Activated T-cell treated with anti-CD3 and anti-CD28 coated beads, Interleukin-2, amount 50 U/mL, for 1 hour (primary cell): ENCODE measurements at places on chromosomes 7 and 10.

GRCh38 chr10:46317889-46318288, 31.1 kb downstream of the ANTXRL start:
- no peak for DNase-seq

DNA sequence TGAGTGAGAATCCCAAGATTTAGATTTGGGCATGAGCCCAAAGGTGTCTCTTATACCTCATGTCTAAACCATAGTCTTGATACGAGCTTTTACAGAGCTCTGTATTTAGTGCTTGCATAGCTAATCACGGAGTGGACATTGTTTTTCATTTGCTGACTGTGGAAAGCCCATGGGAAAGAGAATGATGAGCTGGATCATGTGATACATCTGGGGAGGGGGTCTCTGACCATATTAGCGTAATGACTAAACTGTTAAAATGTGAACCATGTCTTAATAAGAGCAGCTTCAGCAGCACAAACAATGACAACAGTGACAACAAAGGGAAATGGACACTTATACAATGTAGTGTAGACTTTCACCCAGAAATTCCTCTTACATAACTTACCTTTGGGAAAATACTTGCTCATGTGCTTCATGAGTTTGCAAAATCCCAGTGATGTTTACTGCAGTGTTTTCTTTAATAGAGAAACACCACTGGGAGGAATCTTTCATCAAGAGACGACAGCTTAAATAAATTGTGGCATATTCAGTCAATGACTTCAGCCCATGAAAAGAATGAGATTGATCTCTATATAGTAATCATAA, 44.0 kb upstream of the ITGB1 start:
- no peak for DNase-seq

DNA sequence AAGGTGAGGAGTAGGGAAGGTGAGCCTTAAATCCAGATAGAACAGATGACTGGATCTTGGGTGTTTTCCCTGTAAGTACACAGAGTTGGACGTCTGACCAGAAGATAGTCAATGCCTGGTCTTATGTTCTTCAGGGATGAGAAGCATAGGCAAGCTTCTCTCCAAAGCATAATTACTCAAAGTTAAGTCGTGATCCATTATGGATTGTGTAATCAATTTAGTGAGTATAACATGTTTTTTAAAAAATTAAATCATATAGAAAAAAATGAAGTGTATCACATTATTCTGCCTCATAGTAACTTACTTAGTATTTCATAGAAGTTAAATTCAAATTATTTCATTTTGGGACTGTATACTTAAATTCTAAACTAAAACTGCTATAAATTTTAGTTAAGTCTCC, 39.7 kb downstream of the KDM7A start:
- no peak for DNase-seq

GRCh38 chr7:71511361-71511807, 379.4 kb downstream of the GALNT17 start:
- DNase-seq: no peak

DNA sequence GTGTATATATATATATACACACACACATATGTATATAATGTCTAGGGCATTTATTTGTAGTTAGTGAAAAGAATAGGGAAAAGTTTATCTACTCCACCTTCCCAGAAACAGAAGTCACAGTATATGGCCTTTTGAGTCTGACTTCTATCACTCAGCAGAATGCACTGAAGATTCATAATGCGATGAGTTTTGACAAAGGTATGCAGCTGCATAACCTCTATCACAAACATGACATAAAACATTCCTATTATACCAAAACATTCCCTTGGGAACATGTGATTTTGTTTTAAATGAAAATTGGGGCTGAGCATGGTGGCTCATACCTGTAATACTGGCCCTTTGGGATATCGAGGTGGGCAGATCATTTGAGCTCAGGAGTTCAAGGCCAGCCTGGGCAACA, 137.3 kb upstream of the EEPD1 start:
- DNase-seq: no peak

DNA sequence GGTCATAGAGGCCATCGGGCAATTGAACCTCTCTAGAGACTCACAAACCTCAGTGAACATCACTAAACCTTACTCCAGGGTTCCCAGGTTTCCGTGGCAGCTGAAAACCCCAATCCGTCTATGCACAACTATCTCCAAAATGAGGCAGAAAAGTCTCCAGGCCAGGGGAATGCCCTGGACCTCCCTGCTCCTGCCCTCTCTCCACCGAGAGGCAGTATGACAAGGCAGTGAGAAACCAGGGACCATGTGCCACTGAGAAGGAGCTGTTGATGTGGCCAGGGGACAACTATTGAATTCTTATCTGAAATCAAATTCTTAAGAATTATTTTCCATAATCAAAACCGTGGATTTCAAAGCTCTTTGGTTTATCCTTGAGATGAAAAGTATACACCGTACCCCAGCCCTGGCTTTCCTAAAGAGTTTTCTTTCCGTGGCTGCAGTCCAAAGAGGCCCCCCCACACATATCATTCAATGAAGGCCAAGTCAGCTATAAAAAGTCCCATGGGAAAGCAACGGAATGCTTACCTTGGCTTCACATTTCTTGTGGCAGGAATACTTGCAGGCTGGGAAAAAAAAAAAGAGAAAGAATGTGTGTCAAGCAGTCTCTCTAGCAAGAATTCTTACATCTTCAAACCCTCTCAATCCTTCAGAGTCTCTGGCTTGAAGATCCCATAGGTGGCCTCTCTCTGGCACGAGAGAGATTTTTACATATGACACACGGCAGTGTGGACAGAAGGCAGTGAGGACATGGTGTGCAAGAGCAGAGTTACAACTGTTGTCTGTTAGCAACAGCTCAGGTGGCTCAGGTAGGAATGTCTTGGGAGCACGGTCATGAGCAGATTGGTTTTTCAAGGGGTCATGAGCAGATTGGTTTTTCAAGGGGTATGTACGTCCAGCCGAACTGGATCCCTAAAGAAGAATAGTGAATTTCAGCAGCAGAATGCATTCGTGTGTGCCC, 75.2 kb downstream of the TNS3 start:
- DNase-seq: no peak

- no peak for DNase-seq
These were observed 125.7 kb downstream of the OAT start for GRCh38 chr10:124292911-124293615.

DNA sequence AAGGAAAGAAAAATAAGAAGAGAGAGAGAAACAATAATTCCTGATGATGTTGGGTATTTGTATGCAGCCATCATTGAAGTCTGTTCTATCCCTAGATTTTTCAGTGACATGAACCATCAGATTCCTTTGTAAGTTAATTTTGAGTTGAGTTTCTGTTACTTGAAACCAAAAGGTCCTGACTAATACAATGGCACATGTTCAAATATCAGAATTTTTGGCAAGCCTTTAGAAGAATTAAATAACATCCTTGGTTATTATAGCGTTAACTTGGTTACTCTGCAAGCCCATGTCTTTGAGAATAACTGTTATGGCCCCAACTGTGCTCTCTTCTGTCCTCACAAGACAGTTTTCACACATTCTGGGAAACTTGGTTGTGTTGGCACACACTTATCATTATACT, 66.5 kb downstream of the SYPL1 start:
- no peak for DNase-seq

DNA sequence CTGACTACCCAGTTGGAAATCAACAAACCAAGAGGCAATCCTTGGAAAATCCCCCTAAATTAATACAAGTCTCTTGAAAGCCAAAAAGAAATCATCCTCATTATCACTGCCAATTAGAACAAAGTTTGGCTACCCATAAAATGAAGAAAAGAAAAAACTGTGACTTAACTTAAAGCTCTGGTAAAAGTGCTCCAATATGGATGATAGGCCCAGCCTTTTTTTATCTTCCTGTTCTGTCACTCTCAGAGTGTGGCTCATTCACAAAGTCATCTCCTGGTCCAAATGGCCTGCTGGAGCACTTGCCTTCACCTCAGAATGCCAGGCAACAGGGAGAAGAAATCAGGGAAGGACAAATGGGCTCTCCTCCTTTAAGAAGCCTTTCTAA, 155.1 kb upstream of the GHITM start:
- no peak for DNase-seq

GRCh38 chr7:70829221-70830059, 302.5 kb upstream of the GALNT17 start:
- DNase-seq: peak; percentile 55

DNA sequence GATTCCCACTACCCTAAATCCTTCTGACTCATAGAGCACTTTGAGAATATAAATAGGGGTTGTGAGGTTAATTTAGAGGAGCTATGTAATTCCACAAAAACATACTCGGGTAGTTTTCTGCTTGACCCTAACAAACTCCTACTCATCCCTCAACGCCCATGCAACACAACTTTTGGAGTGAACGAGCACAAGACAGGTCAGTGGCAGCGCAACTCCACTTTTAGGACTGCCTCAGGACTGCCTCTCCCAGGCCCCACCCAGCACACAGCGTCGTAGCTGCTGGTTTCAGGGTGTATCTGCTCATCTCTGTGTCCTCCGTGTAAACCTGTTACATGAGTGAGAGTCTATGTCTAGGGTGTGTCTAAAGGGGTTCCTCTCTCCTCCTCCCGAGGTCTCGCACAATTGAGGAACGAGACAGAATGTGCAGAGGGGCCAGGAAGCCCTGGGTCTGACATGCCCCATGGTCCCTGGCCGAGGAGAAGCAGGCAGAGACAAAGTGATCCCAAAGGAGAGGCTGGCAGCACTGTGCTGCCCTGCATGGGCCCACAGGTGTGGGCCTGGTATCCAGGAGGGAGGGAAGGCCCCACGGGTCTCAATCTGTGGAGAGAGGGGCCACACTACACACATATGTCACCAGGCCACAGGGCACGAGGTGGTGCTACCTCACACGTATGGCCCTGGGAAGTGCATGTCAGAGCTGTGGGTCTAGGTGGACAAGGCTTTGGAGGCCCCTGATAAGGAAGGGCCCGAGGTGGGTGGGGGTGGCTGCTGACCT, 45.5 kb downstream of the CAMK2B start:
- no peak for DNase-seq

DNA sequence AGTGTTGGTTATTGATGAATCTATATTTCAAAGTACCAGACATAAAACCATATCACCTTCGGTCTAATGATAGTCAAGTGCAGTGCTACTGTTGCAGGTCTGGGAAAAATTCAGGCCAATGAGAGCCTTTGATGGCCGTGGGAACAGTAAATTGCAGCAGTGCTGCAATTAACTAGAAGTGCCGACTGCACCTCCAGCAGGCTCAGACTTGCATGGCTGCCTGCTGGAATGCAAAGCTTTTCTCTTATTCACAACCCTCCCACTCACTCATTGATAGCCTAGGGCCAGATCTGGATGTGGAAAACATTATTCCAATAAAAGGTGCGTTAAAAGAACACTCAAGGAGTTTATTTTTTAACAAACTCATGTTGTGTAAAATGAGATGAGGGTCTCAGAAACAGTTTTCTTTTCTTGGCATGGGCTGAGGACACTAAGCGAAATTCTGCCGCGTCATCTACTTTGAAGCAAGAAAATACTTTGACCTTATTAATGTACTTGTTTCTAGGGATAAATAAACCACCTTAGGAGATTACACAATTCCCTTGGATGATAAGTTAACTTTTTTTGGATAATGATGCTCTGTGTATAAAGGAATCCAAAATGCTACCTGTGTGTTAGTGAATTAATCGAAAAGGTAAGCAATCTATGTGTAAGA, 17.1 kb downstream of the PLXDC2 start:
- no peak for DNase-seq

DNA sequence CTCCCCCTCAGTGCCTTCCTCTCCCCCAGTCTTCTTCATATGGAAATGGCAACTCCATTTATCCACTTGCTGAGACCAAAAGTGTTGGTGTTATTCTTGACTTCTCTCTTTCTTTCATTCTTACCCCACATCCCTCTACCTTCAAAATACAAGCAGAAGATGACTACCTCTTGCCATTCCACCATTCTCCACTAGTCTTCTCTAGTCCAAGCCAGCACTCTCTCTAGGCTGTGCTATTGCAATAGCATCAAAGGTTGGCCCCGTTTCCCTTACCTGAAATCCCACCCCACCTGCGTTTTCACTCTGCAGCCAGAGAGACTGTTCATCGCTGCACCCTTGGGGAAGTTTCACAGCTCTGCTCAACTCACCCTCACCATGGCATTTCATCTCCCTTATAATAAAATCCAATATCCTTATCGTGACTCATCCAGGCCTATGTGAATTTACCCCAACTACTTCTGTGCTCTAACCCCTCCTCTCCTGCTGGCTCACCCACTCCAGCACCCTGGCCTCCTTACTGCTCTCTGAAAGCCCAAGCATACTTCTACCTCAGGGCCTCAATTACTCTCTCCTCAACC, 109.1 kb downstream of the LSM5 start:
- DNase-seq: no peak

- no peak for DNase-seq
These were observed 30.6 kb downstream of the COL28A1 start for GRCh38 chr7:7504910-7505704.

DNA sequence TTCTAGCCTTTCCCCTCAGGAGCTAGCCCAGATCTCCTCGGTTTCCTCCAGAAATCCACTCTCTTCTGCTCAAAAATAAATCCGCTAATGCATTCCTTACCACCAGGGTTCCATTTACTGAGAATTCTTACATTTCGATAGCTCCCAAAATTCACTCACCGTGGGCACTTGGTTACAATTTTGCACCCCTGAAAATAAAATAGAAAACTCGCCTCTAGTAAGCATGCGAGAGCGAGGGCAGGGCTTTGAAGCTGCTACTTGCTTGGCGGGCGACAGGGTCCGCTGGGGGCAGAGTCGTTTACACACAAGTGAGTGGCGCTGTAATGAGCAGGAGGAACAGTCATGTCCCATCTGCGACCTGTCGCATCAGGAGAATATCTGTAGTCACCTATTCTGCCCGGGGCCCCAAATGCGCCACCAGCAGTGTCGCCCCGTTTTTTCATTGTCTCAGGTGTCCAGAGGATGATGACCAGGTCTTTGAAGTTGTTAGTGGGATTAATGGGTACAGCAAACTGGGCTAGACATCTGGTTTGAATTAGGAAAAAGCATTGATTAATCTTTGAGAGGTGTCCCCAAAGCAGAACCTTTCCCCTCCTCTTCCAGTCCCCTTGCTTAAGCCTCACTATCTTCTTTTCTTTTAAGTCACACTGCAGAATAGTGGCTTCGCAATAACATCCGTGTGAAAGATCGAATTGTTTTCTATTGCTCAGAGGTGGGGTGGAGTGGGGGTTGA, 1.2 kb upstream of the MEOX2 start:
- DNase-seq: no peak

DNA sequence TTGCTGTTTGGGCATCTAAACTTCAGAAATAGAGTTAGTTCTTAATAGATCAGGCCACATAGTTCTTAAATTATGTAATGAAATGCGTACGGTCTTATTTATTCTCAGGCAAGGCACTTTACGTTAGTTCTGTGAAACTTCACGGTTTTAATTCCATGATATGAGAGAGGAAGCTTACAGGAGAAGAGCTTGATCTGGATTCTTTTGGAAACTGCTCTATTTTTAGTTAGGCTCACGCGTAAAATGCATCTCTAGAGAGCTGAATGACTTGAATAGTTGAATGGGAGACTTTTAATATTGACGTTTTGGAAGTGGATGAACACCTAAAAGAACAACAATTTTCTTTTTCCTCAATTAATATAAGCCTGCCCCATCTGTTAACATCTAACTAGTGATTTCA, 71.1 kb downstream of the PRKG1 start:
- no peak for DNase-seq

GRCh38 chr7:130958846-130959245, 224.8 kb upstream of the KLF14 start:
- no peak for DNase-seq
